Femur (tissue), 1 donor: ENCODE measurements at places on chromosomes 6 and 20.

GRCh38 chr20:46305973-46306360, 2.3 kb downstream of the CDH22 start:
- DNase-seq, result no peak

DNA sequence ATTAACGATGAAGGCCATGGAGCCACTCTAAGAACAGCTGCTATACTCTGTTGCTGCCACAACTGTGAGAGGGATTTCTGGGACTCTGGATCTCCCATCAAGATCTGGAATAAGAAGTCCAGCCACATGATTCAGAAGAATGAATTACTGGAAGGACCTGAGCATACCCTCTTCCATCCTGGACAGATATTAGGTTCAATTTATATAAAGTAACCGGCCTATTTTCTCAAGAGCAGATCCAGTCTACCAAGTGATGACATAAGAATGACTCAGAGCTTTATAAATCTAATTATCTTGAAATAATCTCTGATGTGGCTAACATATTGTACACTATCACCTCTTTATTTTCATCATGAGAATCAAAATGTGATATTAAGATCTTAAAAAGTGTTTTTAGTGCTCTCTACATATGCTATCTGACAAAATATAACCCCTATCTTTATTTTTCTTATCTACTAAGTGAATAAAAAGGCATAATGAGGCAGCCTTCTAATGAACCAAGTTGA, 45.1 kb downstream of the COL9A1 start:
- no peak for DNase-seq

GRCh38 chr6:25768566-25768965, 14.0 kb downstream of the SLC17A4 start:
- DNase-seq, result no peak

GRCh38 chr6:125886021-125886420, 70.5 kb upstream of the HINT3 start:
- no peak for DNase-seq

GRCh38 chr6:164185471-164185871, 771.0 kb downstream of the QKI start:
- DNase-seq, result no peak

- DNase-seq, result peak; percentile 77
These were observed 523 bp downstream of the TMEM30A start for GRCh38 chr6:75283907-75284631.

- DNase-seq, result no peak
These were observed 1.5 kb upstream of the TUBB2B start for GRCh38 chr6:3228771-3229565.

- DNase-seq, result no peak
These were observed 126.9 kb downstream of the SOBP start for GRCh38 chr6:107616775-107617174.

DNA sequence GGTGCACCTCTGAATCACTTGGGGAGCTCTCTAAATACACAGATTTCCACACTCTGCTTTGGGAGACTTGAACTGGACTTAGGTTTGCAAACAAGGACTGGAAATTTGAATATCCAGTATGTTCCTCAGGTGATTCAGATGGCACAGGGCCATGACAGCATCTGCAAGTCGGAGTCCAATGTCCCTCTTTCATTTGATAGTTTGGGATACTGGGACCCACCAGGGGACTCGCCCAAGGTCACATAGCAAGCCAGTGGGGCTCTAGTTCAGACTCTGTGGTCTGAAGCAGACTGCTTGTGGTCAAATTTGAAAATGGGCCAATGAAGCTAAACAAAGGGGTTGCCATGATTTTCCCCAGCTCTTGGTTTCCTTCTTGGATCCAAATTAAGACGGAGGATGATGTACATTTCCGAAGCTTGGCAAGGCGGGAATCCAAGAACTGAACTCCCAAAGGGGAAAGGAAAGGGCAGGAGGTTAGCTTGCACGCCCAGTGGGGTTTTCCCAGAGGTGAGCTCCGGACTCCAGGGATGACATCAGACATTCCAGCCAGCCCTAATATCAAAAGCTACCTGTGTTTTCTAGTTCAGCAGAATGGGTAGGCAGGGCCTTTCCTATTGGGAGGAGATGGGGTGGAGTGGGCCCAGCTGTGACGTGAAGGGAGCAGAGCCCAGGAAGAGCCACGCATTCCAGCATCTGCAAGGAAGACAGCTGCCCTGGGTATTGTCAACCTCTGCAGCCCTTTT, 3.4 kb upstream of the SYS1 start:
- peak; percentile 51 for DNase-seq

DNA sequence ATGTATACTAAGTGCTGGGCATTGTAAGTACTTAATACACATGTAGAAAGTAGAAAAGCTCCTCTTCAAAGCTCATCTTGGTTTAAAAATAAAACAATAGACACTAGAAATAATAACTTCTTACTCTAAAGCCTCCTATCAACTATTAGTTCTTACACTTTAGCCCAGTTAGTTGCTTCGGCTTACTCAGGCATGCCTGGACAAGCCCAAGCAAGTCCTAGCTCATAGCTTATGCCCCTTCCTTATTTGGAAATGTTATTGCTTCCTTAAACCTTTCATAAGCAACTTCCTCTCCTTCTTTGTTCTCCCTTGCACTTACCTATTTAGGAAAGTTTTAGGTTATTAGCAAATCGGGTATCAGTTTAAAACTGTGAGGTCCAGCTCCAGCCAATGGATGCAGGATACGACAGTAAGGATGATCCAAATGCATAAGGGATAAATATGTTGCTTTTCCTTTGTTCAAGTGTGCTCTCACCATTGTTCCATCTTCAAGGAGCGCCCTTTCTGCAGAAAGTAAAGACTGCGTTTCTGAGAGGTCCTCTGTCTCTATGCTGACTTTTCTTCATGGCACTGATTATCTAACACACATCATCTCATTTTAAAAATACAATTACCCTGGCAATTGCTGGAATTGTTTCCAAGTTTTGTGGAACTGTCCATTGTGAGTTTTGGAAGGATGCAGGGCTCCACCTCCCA, 12.3 kb downstream of the TMEM30A start:
- no peak for DNase-seq

DNA sequence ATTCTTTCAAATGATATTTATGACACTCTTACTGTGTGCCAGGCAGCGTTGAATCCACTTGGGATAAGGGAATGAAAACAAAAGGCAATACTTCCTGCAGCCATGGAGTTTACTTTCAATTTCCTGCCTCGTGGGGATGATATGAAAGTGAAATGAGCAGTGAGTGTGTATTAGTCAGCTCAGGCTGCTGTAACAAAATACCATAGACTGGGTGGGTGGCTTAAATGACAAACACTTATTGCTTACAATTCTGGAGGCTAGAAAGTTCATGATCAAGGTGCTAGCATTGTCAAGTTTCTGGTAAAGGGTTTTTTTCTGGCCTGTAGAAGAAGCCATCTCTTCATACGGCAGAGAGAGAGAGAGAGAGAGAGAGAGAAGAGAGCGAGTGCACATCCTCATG, 41.7 kb downstream of the TSHZ2 start:
- DNase-seq, result no peak

GRCh38 chr6:36115412-36115811, 14.9 kb upstream of the MAPK13 start:
- DNase-seq, result no peak

DNA sequence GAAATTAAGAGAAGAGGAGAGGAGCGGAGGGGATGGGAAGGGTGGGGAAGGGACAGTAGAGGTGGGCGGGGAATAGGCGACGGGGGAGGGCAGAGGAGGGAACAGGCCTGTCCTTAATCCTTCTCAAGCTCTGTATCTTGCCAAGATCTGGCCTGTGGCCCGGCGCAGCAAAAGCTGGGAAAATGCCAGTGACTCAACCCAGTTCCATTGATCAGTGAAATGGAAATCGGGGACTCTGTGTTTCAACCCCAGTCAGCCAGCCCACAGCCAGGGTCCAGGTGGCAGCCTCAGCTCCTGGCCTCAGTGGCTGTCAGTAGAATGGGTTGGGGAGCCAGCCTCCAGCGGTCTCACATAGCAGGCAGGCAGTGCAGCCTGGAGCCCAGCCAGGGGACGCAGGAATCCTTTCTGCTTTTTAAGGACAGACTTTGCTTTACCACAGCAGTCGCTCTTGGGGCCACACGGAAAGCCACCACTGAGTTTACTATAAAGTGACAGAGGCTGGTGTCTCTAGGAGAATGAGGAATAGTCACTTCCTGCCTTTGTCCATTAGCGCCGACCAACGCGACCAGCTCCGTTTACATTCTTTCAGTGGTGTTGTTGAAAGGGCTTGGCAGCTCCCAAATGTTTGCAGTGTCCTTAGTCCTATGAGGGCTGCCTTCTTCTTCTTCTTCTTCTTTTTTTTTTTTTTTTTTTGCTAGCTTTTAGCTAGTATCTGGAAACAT, 128.0 kb downstream of the RIN2 start:
- peak; percentile 70 for DNase-seq
